Stimulated activated CD4-positive, alpha-beta T cell treated with anti-CD3 and anti-CD28 coated beads, Interleukin-12 subunit alpha, Interleukin-12 subunit beta, amount 100 ng/mL, for 4 hours (primary cell): ENCODE measurements at places on chromosomes 6 and 20.

GRCh38 chr6:113414511-113414910 is 442.6 kb upstream of the MARCKS start:
- no peak for DNase-seq

DNA sequence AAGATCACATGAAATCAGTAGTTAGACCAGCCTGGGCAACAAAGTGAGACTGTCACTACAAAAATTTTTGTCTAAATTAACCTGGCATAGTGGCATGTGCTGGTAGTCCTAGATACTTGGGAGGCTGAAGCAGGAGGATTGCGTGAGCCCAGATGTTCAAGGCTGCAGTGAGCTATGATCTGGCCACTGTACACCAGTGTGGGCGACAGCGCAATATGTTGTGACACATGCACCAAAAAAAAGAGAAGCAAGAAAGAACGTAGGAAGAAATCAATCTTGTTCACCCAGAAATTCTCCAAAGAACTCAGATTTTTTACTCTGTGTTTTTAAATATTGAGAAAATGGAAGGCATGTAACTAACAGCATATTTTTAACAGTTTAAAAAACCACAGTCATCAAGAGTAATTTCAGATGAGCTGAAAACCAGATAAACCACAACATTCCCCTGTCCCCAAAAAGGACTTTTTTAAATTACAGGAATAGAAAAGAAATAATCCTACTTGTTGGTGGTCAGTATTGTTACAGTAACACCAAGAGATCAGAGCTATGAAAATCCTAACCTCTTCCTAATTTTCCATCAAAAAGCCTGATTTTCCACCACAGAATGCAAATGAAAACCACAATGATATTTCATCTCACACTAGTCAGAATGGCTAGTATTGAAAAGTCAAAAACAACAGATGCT is 240.2 kb downstream of the KHDC1L start:
- DNase-seq: no peak

DNA sequence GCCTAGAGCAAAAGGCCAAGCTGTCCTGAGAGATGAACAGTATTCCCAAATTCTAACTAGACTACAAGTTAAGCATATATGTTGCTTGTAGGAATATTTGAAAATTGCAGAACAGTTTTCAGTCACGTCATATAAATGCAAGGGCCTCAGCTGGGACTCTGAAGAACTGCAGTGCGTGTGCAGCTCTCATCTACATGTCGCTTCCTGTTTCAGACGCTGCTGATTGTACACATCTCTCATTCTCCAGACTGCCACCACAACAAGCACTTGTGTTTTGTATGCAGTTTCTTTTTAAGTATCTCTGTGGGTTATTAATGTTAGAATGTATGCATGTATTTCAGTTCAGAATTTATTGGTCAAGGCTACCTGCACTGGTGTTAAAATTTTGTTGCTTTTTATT is 119.7 kb downstream of the MAP3K4 start:
- DNase-seq: no peak

DNA sequence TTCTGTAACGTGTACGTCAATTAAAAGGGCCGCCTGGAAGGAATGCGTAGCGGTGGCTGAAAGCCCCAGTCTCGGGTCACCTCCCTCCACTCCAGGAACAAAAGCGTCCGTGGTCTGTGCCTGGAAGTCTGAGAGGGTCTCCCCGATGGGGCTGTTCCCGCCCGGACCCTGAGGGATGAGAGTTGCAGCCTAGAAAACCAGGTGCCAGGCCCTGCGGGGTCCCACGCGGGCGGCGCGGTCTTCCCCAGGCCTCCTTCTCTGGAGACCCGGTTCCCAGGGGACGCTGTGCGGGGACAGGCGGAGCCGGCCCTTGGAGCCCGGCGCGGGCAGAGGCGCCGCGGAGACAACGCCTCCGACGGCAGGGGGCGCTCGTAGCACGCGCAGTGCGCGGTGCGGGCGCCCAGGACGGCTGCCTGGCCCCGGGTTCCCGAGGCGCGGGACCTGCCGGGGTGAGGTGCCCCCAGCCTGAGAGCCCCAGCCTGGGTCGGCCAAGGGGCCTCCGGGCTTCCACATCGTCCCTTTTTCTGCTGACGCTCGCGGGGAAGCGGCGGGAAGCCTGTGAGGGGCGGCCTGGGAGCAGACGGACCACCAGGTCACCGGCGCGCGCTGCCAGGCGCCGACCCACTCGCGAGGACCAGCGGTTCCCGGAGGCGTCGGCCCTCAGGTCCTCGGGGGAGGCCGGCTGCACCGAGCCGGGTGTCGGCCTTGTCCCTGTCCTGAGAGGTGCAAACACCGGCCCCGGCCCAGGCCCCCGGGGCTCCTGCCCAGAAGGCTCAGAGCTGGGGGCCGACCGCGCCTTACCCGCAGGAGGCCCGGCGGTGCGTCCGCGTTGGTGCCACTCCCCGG is 5.3 kb upstream of the FOXC1 start:
- peak; percentile 77 for DNase-seq

GRCh38 chr20:38867062-38867359 is 59.2 kb upstream of the FAM83D start:
- no peak for DNase-seq

- no peak for DNase-seq
Measured at GRCh38 chr6:41964201-41964887, 22.7 kb upstream of the CCND3 start.

DNA sequence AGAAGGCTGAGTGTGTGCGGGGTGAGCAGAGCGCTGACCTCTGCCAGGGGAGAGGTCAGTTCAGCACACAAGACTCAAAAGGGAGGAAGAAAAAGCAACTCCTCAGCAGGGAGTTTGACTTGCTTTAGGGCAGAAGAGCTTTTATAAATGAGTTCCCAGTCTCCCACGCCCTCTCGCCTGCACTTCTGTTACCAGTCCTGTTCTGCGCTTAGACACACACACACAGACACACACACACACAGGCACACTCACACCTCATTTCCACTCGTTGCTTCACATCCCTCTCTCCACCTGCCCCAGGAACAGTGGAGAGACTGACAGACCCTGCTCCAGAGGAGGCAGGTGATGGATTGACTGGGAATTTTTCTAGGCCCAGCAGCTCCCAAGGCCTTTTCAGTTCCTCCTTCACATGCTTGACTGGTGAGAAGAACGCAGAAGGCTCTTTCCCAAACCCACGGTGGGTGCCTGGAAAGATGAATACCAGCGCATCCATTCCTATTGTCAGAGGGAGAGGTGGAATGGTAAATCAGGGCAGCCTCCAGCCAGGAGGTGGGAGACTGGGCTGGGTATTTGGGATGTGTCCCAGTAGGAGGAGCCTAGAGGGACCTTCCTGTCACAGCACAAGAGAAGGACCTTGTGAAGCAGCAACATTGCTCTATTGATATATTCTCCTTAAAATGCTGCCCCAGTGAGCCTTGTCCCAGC is 43.7 kb downstream of the JAG1 start:
- no peak for DNase-seq

DNA sequence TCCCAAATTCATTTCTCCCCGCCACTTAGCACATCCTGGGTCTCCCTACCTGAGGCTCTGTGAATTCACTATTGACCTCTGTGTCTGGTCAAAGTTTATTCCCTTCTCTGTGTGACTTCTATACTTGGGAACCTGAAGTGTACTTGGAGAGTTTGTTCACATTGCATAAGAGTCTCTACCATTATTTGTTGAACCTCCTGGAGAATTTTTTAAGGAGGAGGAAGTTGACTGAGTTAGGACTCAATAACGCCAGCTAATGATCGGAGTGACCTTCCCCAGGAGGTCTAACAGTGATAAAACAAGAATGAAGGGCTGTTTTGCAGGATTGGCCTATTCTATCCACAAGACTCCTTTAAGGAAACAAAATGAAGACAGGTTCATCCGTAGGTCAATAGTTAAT is 23.6 kb downstream of the STMND1 start:
- no peak for DNase-seq

- DNase-seq: no peak
Measured at GRCh38 chr6:152748843-152749242, 1.8 kb upstream of the VIP start.

GRCh38 chr6:100962466-100962865 is 81.3 kb upstream of the ASCC3 start:
- no peak for DNase-seq

DNA sequence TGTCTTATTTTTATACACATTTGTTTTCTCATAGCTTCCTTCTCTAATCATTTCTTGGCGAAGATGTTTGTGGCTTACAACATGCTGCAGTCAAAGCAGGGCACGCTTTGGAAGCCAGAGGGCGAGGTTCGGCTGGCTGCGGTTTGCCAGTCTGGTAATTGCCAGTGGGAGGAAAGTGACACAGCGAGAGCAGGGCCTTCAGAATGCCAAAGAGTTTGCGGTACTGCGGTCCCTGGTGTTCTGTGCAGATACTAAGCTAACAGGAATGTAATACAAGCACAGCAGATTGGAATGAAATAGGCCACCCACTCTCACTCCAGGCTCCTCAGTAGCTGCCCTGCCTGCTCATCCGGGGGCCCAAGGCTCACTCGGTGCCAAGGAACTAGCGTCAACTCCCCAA is 58.7 kb upstream of the TGM3 start:
- DNase-seq: no peak

- DNase-seq: no peak
Measured at GRCh38 chr6:42259286-42259685, 41.6 kb upstream of the MRPS10 start.

DNA sequence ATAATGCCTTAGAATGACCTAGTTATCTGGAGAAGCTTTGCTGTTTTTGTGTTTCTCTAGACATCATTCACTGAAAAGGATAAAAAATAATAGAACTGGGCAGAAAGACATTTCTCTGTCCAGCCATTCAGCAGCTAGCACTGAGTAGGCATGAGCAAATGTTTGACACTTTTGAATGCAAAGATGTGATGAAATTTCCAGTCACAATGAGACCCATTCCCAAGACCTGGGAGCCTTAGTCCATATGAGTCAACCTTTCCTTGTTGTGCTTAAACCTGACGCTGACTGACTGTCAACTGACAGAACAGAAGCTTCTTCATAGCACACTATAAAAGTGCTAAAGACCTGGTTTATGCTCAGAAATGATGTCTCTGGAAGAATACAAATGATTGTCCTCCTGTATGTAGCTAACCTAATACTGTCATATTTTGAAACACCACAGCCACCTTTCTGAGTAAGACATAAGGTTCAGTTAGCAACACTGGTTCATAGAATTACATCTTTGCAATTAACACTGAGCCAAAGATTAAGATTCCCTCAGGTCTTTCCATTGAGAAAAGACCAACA is 17.1 kb downstream of the RALGAPA2 start:
- DNase-seq: no peak

DNA sequence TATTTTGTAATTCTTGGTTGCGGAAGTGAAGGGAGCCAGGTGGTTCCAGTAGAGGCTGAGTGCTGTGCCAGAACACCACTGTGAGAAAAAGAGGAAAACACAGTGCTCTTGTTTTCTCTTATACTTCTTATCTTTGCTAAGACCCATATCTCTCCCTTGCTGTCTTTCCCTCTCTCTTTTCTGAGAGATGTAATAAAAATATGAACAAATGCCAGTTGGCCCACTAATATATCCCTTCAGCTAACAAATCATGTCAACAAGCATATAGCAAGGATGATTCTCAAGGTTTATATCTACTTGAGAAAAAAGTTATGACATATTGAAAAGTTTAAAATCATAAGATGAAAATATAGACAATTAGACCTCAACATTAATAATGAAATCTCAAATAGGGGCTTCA is 758.3 kb downstream of the HDGFL1 start:
- DNase-seq: no peak

GRCh38 chr20:6008254-6008653 is 45.6 kb downstream of the LRRN4 start:
- DNase-seq: no peak

DNA sequence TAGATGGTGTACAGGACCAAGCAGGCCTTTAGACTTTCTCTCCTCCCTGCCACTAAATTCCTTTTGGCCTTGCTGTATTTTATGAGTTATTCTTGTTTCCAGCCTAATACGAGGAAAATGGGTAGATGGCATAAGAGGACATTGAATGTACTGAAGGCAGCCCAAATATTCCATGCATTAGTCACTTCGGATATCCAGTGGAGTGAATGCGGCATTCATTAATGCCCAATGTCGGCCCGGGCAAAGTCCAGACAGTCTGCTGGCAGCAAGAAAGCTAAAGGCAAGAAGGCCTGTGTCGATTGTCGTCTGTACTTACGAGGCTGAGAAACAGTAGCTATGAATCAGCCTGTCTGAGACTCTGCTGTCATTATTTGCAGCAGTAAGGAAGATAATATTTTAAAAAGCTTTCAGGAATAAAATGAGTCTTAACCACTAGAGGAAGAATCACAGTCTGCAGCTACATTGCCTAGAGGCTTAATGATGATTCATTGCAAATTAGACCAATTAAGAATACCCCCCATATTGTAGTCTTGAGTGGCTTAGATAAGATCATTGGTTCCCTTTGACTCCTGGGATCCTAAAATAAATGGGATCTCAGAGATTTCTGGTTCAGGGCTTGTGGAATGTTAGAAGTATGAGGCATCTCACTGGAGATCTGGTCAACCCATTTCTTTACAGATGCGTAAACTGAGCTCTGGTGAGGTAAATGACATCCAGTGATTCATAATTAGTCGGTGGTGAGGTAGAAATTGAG is 534.1 kb upstream of the JAG1 start:
- DNase-seq: no peak
